Activated CD4-positive, alpha-beta T cell treated with anti-CD3 and anti-CD28 coated beads for 24 hours (primary cell): ENCODE measurements at places on chromosomes 2 and 18.

- no peak for DNase-seq
These were observed 128.9 kb upstream of the CELF4 start for GRCh38 chr18:37694516-37694915.

DNA sequence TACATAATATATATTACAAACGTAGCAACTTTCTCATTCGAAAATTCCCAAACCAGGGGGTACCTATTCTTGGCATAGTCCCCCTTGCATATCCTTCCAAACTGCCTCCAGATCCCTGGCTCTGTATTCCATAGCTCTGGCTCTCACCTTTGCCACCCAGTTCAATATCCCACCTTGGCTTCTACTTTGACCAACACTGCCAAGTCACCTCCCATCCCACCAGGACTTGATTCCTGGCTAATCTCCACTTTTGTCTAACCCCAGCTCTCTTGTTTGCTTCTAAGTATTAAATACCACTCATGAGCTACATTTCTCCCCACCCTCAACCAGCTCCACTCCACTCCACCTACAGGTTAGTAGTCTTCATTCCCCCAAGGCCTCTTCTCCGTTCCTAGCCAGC lies 103.2 kb upstream of the WDR75 start:
- no peak for DNase-seq

- DNase-seq = no peak
These were observed 606.0 kb upstream of the GCFC2 start for GRCh38 chr2:76316691-76317090.

GRCh38 chr2:232793271-232793670 lies 16.9 kb upstream of the KCNJ13 start:
- DNase-seq = no peak

DNA sequence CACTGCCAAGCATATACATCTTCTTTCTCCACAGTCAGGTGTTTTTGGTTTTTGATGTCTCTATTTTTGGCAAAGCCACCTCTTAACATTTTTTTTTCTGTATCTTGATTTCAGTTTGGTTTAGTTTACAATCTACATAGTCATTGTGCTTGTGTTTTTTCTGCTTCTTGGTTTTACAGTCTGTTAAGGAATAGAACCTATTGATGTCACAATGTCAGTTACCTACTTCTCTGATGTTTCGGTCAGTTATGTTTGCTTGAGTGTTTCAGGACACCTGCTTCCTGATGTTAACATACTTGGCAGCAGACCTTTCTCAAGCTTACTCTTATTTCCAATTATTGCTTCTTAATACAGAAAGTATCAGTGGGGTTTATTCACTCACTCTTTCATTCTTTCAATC lies 253.3 kb downstream of the SPAG16 start:
- no peak for DNase-seq

DNA sequence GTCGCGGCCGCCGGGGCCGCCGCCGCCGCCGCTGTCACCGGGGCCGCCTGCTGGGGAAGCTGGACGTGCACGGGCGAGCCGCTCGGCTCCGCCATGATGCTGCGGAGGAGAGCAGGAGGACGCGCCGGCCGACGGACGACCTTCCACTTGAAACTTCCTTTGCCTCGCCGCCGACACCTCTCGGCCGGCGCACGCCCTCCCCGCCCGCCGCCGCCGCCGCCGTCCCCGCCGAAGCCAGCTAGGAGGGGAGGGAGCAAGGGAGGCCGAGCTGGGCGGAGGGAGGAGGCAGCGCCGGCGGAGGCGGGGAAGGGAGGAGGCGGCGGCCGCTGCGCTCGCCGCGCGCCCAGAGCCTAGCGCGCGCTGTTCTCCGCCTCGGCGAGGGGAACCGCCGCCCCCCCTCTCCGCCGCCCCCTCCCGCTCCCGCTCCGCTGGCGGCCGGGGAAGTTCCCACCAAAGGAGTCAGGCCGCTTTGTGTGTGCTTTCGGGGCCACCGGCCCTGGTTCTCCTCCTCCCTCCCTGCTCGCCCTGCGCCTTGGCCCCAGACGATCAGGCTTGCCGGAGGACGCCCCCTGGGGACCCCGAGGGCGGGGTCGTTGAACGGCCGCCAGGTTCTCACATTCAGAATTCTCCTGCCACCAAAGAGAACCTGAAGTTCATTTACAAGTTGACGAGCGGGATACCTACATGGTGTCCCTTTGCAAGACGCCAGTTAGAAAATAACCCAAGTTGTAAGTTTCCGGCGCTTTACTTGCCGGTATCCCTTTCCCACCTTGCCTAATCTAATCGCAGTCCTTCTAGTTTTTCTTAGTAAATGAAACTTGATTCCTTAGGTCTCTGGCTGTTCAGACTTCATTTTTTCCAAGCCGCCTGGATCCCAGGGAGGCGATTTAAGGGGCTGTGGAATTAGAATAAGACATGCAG lies at the start of gene STK39:
TSS of gene STK39 (minus strand) at position 255 of the 921 bp plus-strand sequence. CDS start at position 95, 160 bp downstream.
- DNase-seq = peak; percentile 69

DNA sequence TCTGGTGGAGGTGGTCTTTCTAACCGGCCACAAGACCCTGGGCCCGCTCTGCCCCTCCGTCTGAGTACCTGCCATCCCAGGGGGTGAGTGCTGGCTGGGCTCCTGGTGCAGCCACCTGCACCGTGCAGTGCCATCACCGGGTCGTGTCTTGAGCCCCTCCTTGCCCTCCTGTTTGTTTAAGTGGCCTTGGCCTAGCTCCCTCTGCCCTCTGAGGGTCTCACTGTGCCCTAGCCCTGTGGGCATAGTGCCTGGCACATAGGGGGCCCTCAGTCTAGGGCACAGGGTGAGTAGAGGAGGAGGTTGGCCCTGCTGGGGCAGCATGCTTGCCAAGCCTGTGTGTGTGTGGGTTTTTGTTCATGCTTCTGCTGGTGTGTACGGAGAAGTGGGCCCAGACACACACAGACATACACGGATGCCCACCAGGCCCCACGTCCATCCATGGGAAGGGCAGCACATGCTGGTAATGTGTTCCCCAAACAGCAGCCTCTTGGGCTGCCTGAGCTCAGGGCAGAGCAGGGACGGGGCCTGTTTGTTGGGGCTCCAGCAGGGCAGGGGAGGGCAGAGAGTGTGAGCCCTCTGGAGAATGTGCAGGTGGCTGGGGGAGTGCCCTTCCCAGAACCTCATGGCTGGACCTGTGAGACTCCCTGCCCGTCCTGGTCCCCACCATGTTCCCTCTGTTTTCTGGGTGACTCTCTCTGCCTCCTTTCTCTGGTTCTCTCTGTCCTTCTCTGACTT lies 94.6 kb downstream of the GLI2 start:
- DNase-seq = no peak

GRCh38 chr2:228658998-228659397 lies 477.5 kb upstream of the SPHKAP start:
- DNase-seq = no peak

GRCh38 chr18:35171315-35171987 lies 69.4 kb upstream of the ZNF397 start:
- no peak for DNase-seq

DNA sequence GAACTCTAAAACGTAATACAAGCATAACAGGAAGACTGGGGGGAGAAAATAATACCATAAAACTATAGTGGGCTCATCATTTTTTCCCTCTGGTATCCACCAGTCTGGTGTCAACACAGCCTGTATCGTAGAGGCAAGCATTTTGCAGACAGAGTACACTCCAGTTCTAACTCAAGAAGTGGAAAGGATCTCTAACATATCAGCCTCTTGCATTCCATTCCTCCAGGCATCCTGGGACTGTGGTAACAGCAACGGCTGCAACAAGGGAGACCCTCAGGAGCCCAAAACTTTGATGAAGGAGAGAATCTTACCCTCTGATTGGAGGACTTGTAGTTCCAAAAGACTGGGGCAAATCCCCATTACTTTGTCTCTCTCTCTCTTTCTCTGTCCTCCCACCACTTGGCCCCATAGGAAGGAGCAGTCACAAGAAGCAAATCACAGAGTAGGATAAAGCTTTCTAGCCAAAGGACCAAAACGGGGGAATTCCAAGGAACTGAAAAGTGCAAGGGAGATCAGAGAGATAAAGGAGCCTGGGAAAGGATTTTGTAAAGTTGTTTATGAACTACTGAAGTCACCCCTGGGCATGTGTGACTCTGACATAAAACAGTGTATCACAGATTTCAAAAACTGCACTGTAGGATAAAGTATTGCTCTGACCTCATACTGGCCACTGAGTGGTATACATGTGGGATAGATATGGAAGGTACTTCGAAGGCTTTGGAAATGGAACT lies 11.9 kb downstream of the FRZB start:
- DNase-seq = no peak

GRCh38 chr2:127012215-127012614 lies 94.7 kb downstream of the BIN1 start:
- no peak for DNase-seq

DNA sequence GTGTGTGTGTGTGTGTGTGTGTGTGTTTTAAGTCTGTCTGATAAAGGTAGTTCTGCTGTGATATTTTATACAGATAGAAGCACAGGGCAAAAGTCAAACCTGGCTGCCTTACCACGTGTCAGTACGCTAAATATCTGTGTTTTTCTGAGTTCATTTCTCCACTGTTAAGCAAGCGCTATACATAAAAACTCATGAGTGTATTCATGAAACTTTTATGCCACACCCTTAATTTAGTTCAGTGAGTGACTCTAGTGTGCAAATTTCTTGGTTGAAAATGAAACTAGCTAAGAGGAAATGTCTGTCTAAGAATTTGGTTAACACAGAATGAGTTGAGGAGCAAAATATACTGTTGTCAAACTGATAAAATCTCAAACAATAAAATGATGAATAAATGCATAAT lies 11.2 kb downstream of the CASP10 start:
- DNase-seq = no peak

GRCh38 chr2:136178941-136179601 lies 61.1 kb upstream of the CXCR4 start:
- no peak for DNase-seq

DNA sequence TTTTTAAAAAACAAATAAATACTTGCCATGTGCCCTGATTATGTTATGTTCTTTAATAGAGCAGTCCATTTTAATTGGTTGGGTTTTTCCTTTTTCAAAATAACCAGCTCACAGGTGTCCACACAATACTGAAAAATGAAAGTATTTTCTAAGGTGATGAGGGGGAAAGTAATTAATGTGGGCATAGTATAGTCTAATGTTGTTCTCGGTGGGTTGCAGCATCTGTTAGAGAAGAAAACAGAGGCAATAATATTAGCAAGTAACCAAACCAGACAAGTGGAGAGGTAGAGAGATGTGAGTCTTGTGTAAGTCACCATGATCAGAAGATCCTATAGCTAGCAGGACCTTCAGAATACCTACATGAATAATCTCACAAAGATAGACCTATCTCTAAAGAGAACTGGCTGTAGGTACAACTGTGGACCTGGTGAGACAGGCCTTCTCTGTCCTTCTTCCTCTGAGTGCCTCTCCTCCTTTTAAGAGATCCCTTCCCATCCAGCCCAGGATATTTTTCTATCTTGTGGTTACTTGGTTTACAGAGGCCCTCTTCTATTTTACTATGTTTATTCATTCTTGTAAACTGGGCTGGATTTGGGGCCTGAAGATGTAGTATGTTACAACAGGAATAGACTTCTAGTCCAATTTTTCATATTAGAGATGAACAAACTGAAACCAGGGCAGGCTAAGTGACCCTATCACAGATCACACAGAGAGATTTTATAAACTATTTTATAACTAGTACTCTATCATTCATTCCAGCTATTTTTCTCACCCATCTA lies 67.1 kb upstream of the MSTN start:
- DNase-seq = no peak

DNA sequence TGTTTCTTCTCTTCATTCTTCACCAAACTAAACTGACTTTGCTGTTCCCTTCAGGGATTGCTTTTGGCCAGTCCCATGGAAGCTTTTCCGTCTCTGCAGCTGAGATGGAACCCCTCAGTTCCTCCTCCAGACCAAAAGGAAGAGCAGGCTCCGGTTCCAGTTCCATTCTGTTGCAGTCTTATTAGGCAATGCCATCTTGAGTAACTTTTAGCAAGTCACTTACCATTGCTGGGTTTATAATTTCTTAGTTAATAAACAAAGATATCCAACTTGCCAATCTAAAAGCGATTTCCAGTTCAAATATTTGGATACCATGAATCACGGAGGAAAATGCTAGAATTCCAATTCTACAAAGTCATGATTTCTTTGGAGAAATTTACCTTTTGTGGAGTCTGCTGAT lies 214.3 kb upstream of the LYPD1 start:
- no peak for DNase-seq

- DNase-seq = no peak
These were observed 208.2 kb downstream of the SPP2 start for GRCh38 chr2:234258562-234259141.

- DNase-seq = no peak
These were observed 69.2 kb downstream of the B3GNT2 start for GRCh38 chr2:62265106-62265505.

- no peak for DNase-seq
These were observed 9.3 kb downstream of the KCNIP3 start for GRCh38 chr2:95306336-95306895.

- DNase-seq = no peak
These were observed 94.2 kb upstream of the RAB27B start for GRCh38 chr18:54734059-54734458.

- no peak for DNase-seq
These were observed 225.3 kb upstream of the ARL4C start for GRCh38 chr2:234722176-234722575.

- DNase-seq = no peak
These were observed 250.1 kb upstream of the CTAGE1 start for GRCh38 chr18:22667616-22668422.

DNA sequence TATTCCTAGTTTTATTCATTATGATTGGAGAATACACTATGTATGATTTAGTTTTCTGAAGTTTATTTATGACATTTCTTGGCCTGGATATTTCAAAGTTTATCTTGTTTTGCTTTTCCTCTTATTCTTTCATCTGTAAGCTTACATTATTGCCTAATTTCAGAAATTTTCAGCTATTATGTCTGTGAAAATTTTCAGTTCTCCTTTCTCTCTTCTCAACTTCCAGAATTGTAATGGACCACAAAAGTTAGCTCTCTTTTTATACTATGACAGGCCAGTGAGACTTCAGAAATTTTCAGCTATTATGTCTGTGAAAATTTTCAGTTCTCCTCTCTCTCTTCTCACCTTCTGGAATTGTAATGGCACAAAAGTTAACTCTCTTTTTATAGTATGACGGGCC lies 97.2 kb upstream of the SCN7A start:
- DNase-seq = no peak

GRCh38 chr2:166609183-166609959 lies 115.3 kb upstream of the SCN7A start:
- no peak for DNase-seq

DNA sequence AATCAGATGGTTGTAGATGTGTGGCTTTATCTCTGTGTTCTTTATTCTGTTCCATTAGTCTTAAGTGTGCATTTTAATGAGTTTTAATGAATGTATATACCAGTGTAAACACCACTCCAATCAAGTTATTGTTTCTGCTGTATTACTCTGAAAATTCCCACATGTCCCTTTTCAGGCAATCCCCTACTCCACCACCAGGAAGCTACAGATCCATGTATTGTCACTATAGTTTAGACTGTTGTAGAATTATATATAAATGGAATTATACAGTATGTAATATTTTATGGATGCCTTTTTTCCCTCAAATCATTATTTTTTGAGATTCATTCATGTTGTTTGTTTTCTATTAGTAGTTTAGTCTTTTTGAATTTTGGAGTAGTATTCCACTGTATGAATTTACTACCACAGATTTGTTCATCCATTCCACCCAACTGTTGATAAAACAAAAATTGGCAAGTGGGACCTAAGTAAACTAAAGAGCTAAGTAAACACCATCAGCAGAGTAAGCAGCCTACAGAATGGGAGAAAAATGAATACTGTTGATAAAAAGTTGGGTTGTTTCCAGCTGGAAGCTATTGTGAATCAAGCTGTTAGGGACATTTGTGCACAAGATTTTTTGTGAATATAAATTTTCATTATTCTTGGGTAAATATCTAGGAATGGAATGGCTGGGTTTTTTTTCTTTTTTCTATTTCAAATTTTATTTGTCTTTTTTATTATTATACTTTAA lies 262.0 kb downstream of the CAMKMT start:
- no peak for DNase-seq
